K562 (cell line): ENCODE measurements at places on chromosomes 4 and X.

DNA sequence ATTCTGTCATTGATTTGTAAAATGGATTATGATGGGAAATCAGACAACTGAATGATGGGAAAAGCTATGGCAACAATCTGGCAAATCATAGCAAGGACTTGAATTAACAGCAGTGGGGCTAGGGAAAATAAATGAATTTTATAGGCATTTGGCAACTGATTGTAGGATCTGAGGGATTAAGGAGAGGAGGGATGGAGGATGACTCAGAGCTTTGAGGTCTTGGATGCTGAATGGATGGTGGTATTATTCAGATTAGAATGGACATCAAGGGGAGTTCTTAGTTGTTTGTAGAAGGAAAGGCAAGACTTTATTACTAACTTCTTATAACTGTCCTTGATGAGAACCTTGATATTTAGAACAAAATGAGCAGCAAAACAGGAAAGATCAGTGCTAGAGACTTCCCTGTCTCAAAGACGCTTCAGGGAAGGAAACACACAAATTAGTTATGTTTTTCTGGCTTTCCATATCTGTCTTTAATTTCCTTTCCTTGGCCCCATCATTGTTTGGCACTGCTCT, 51.4 kb upstream of the HHIP start:
- no peak overlapping the region for H3K27ac ChIP-seq
- H3K4me1 ChIP-seq, result no peaks in the 10 kb centered on the region
- DNase-seq, result no peak
- H3K27me3 ChIP-seq, result no peaks in the 10 kb centered on the region
- no peak overlapping the region for H3K4me3 ChIP-seq

- no peaks in the 10 kb centered on the region for H3K36me3 ChIP-seq
- no peaks in the 10 kb centered on the region; the same call in 1 of the 3 replicates for H3K4me1 ChIP-seq
- no peak for DNase-seq
These were observed 36.8 kb downstream of the CLCN4 start for GRCh38 chrX:10193587-10193986.

DNA sequence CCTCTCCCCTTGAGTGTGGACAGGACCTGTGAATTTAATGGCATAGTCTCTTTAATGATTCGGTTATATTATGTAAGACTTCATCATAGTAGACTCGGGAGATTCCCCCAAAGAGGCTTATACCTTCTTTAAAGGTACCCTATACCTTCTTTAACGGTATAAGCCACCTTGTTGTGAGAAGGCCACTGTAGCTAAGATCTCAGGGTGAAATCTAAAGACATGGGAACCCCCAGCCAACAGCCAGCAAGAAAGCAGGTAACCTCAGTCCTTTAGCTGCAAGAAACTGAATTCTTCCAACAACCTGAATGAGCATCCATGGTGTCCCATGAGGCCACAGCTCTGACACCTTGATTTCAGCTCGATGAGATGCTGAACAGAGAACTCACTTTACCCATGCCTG, 931 bp downstream of the DDX60 start:
- H3K27ac ChIP-seq, result no peak overlapping the region
- H3K4me1 ChIP-seq, result peaks cover 6% of the 10 kb centered on the region
- H3K36me3 ChIP-seq, result no peaks in the 10 kb centered on the region
- no peaks in the 10 kb centered on the region for H3K27me3 ChIP-seq

DNA sequence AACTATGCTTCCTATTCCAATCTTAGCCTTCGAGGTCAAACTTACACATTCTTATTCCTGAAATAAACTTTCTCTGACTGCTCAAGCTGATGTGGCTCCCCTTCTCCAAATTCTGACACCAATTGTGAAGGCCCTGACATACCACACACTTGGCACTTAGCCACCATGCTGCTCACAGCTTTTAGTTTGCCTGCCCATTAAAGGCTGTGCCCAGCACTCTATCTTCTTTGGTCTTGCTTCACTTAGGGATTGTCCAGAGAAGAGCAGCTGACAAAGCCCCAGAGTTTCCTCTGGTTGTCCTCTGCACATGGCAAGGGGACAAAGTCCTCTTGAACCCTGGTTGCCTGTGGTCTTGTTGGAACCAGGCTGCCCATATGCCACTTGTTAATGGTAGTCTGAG, 126.1 kb downstream of the ARHGEF9 start:
- no peaks in the 10 kb centered on the region for H3K36me3 ChIP-seq
- no peaks in the 10 kb centered on the region for H3K27me3 ChIP-seq

DNA sequence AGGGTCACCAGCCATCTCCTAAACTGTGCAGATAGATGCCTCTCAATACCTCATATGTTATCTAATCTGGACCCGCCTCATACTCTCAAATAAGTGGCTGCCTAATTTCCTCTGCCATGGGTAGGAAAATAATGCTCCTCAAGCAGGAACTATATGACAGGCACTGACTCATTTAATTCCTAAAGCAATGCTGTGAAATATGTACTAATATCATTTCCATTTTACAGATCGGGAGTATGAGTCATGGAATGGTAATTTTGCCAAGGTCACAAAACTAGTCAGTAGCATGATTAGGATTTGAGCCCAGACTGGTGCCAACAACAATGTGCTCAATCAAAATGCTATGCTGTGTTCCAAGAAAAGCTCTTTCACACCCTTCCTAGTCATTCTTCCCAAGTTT, 3.0 kb upstream of the NXT2 start:
- H3K4me1 ChIP-seq, result no peaks in the 10 kb centered on the region; the same call in 1 of the 2 replicates
- H3K27me3 ChIP-seq, result no peaks in the 10 kb centered on the region
- DNase-seq, result no peak
- H3K4me3 ChIP-seq, result no peak overlapping the region

DNA sequence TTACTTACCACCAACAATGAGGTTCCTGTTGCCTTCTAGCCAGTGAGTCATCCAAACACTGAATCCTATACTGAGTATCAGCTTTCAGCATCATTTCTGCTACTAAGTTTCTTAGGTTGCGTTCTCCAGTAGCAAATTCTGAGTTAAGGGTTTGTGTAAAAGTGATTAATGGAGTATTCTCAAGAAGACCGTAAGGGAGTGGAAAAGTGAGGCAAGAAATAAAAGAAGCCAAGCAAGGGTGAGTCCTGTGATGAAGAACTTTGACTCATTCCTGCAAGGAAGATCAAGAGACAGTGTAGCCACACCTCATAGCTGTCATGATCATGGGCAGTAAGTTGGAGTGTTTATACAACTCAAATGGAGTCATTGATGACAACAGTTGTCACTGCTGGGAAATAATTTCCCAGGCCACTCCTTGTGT, 446.2 kb downstream of the RAPGEF2 start:
- H3K4me1 ChIP-seq, result no peaks in the 10 kb centered on the region
- no peaks in the 10 kb centered on the region for H3K36me3 ChIP-seq
- H3K27ac ChIP-seq, result no peak overlapping the region
- H3K4me3 ChIP-seq, result no peak overlapping the region
- DNase-seq, result no peak
- H3K27me3 ChIP-seq, result no peaks in the 10 kb centered on the region

DNA sequence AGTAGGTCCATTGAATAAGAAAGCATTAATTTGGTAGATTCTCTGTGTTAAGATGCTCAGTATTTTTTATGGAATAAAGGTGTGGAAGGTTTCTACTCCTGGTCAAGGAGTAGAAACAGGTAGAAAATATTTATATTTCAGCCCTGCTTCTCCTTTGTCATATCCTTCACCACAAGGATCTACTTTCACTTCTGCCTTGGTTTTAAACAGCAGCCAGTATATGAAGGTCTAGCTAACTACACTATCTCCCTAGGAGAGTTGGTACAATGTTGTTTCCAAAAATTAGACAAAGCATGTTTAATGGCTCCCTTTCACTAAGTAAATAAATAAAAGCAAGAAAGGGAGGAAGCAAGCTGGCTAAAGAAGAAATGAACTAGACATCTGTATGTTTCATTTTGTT, 44.6 kb upstream of the GYPA start:
- H3K27me3 ChIP-seq, result peaks cover 3% of the 10 kb centered on the region; the same call in 1 of the 2 replicates
- H3K4me1 ChIP-seq, result no peaks in the 10 kb centered on the region
- no peaks in the 10 kb centered on the region for H3K36me3 ChIP-seq
- DNase-seq, result no peak
- no peak overlapping the region for H3K27ac ChIP-seq
- no peak overlapping the region for H3K4me3 ChIP-seq

- H3K27ac ChIP-seq, result no peak overlapping the region
- H3K27me3 ChIP-seq, result no peaks in the 10 kb centered on the region
- no peak for DNase-seq
- no peak overlapping the region for H3K4me3 ChIP-seq
These were observed 48.7 kb downstream of the NOP14 start for GRCh38 chr4:2914256-2915126.

DNA sequence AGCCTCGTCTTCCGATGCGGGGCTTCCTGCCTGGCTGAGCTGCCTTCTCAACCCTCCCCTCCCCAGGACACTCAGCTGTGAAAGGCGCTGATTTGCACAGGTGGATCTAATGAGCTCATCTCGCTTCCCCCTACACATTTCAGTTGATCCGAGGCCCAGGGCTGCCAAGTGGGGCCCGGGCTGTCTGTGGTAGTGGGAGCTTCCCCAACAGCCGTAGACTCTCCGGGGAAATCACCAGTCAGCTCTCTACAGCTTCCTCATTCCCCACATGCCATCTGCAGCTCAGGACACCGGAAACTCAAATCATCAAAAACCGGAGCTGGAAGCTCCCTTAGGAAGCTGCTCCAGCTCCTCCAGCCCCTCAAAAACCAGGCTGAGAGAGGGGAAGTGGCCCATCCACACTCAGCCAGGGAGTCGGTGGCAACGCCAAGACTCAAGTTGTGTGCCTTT, 56.2 kb downstream of the SMIM20 start:
- H3K27ac ChIP-seq, result no peak overlapping the region
- H3K27me3 ChIP-seq, result peaks cover 9% of the 10 kb centered on the region; the same call in 2 of the 3 replicates
- no peaks in the 10 kb centered on the region for H3K4me1 ChIP-seq
- no peak for DNase-seq
- no peaks in the 10 kb centered on the region for H3K36me3 ChIP-seq

DNA sequence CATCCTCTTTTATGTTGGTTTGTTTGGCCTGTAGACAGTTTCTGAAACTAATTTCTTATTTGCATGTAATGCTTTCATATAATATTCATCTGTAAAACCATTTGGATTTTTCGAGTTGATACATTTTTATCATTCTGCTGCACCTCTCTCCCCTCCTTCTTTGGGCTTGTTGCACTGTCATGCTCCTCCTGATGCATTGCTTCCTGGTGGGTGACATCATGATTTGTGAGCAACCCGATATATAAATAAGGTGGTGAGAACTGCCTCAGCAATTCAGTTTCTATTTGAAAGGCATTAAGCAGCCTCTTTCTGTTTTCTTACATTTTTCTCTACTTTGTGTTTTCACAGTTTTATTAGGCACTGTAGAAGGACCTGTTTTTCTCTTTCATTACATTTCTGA, 515.7 kb downstream of the RPA4 start:
- H3K27ac ChIP-seq, result no peak overlapping the region
- H3K4me3 ChIP-seq, result no peak overlapping the region
- no peaks in the 10 kb centered on the region for H3K27me3 ChIP-seq
- H3K4me1 ChIP-seq, result no peaks in the 10 kb centered on the region
- H3K36me3 ChIP-seq, result no peaks in the 10 kb centered on the region
- no peak for DNase-seq

DNA sequence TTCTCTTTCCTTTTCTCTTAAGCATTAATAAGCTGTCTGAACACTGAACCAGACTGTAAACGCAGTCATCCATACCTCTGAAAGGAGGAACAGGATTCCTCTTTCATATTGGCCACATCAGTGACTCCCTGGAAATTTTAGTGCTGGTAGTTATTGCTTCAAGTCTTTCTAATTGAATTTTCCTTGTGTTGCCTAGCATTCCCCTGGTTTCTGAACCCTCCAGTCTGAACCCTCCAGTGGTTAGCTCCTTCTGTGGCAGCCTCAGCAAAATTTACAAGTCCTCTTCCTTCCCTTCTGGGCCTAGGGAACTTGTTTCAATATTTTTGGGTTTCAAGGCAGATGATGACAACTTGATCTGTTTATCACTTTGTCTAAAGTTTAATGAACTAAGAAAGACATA, 7.9 kb downstream of the SPARCL1 start:
- H3K4me1 ChIP-seq, result no peaks in the 10 kb centered on the region
- no peaks in the 10 kb centered on the region for H3K36me3 ChIP-seq
- H3K27me3 ChIP-seq, result no peaks in the 10 kb centered on the region
- DNase-seq, result no peak
- H3K4me3 ChIP-seq, result no peak overlapping the region

- no peak overlapping the region for H3K27ac ChIP-seq
- no peak for DNase-seq
- no peaks in the 10 kb centered on the region for H3K27me3 ChIP-seq
- no peaks in the 10 kb centered on the region for H3K36me3 ChIP-seq
- H3K4me3 ChIP-seq, result no peak overlapping the region
These were observed 140.6 kb upstream of the ARX start for GRCh38 chrX:25156323-25156722.

GRCh38 chr4:9938933-9939332, 82.4 kb downstream of the SLC2A9 start:
- peaks cover 6% of the 10 kb centered on the region; the same call in 2 of the 3 replicates for H3K4me1 ChIP-seq
- DNase-seq, result no peak
- H3K4me3 ChIP-seq, result no peak overlapping the region
- no peak overlapping the region for H3K27ac ChIP-seq
- H3K27me3 ChIP-seq, result peaks cover 2% of the 10 kb centered on the region; the same call in 2 of the 3 replicates
- H3K36me3 ChIP-seq, result no peaks in the 10 kb centered on the region

GRCh38 chr4:55175779-55176231, 50.4 kb upstream of the KDR start:
- H3K4me3 ChIP-seq, result no peak overlapping the region
- no peaks in the 10 kb centered on the region; the same call in 1 of the 2 replicates for H3K27me3 ChIP-seq
- no peaks in the 10 kb centered on the region for H3K36me3 ChIP-seq
- no peaks in the 10 kb centered on the region for H3K4me1 ChIP-seq

DNA sequence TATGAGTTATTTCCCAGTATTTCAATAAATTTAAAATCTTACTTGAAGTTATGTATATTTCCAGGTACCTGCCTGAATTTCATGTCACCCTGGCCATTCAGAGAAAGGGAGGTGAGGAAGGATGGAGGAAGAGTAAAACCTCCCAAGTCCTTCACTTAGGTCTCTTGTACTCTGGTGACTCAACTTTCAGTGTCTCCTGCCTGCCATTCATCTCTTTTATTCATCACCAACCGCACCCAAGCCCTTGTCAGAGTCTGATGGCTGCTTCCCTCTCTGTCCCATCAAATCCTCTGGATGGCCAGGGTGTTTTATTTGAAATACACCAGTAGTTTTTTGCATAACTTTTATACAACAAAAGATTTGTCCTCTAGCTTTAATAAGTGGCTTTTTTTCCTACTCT, 17.8 kb downstream of the TMPRSS11E start:
- no peaks in the 10 kb centered on the region for H3K4me1 ChIP-seq
- no peak overlapping the region for H3K4me3 ChIP-seq
- no peak overlapping the region for H3K27ac ChIP-seq
- DNase-seq, result no peak

GRCh38 chrX:150506020-150506419, 62.4 kb upstream of the MTM1 start:
- no peak for DNase-seq
- no peak overlapping the region for H3K4me3 ChIP-seq
- H3K4me1 ChIP-seq, result no peaks in the 10 kb centered on the region; the same call in 1 of the 2 replicates
- H3K27ac ChIP-seq, result no peak overlapping the region

- no peaks in the 10 kb centered on the region for H3K27me3 ChIP-seq
- no peak overlapping the region for H3K27ac ChIP-seq
- H3K4me1 ChIP-seq, result no peaks in the 10 kb centered on the region
- no peaks in the 10 kb centered on the region for H3K36me3 ChIP-seq
- no peak overlapping the region for H3K4me3 ChIP-seq
- DNase-seq, result no peak
These were observed 1157.6 kb upstream of the TENM3 start for GRCh38 chr4:181085557-181085956.

- no peak overlapping the region for H3K4me3 ChIP-seq
- H3K27me3 ChIP-seq, result no peaks in the 10 kb centered on the region
- no peaks in the 10 kb centered on the region for H3K4me1 ChIP-seq
- no peak for DNase-seq
These were observed 61.7 kb downstream of the SLIT2 start for GRCh38 chr4:20313237-20314030.

GRCh38 chrX:88613338-88613737, 133.7 kb upstream of the CPXCR1 start:
- no peaks in the 10 kb centered on the region for H3K4me1 ChIP-seq
- H3K36me3 ChIP-seq, result no peaks in the 10 kb centered on the region
- H3K27ac ChIP-seq, result no peak overlapping the region
